Thoracic aorta endothelial cell (primary cell): ENCODE measurements at places on chromosomes 6 and 20. TPM values are rescaled to one million over a fixed set of nuclear protein-coding genes. Genes with fewer than 3 reads are reported as not detected.

PPP1R3G gene
- 0.36 and 0.40 TPM in 2 replicates for total RNA-seq

CFB gene
- total RNA-seq, result 1.3 TPM in 2 replicates

SAPCD1 gene
- 0.66 and 1.6 TPM in 2 replicates for total RNA-seq

FGD2 gene
- total RNA-seq, result not detected in 2 replicates

SLC2A10 gene
- total RNA-seq, result 4.5 and 9.3 TPM in 2 replicates

KDM1B gene
- 12.4 and 13.2 TPM in 2 replicates for total RNA-seq

GFRA4 gene
- total RNA-seq, result not detected in 2 replicates

PLEKHG1 gene
- total RNA-seq, result 78.7 and 87.0 TPM in 2 replicates

TREML4 gene
- total RNA-seq, result not detected in 2 replicates

ULBP2 gene
- 6.5 TPM in 2 replicates for total RNA-seq

MEP1A gene
- not detected in 2 replicates for total RNA-seq

OR2J3 gene
- total RNA-seq, result not detected in 2 replicates
